Stimulated activated CD8-positive, alpha-beta memory T cell treated with anti-CD3 and anti-CD28 coated beads, Interleukin-4, amount 100 ng/mL, for 1 hour (primary cell): ENCODE measurements at places on chromosomes 3 and 15.

GRCh38 chr3:127440384-127440783, 150.1 kb downstream of the TPRA1 start:
- DNase-seq: no peak

DNA sequence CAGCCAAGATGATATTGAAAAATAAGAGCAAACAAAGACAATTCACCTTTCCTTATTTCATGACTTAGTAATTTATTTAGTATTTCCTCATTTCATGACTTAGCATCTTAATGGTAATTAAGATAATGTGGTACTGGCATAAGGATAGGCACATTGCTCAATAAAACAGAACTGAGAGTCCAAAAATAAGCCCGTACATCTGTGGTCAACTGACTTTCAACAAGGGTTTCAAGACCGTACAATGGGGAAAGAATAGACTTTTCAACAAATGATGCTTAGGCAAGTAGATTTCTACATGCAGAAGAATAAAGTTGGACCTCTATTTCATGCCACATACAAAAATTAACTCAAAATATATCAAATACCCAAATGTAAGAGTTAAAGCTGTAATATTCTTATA, 603 bp upstream of the PYDC2 start:
- no peak for DNase-seq

DNA sequence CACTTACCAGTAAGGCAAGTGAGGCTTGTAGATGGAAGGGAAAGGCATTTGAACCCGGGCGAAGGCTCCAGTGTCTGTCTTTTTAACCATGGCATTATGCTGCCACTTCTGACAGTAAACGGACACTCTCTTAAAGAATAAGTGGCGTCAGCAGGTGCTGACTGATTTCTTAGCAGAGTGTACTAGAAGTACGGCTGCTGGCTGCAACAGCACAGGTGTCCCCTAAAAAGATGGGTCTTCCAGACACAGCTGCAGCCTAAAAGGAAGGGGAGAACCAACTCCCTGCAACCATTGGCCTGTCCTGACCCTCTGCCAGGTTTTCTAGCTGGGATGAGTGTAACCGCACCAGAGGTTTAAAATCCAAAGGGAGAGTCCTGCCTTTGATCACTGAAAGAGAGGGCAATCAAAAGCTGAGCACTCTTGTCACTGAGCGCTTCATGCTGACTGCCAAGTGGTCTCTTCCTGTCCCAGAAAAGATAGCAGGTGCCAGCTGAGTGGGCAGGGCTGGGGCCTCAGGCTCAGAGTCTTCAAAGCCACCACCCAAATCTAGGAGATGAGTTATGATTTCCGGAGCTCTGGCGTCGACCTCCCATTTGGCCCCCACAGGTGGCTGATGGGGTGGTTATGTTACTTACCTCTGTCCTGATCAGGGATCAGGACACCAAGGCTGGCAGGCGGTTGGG, 255.8 kb downstream of the SLCO3A1 start:
- DNase-seq: no peak

- no peak for DNase-seq
Observed at GRCh38 chr15:90762109-90762508, 45.0 kb downstream of the BLM start.

DNA sequence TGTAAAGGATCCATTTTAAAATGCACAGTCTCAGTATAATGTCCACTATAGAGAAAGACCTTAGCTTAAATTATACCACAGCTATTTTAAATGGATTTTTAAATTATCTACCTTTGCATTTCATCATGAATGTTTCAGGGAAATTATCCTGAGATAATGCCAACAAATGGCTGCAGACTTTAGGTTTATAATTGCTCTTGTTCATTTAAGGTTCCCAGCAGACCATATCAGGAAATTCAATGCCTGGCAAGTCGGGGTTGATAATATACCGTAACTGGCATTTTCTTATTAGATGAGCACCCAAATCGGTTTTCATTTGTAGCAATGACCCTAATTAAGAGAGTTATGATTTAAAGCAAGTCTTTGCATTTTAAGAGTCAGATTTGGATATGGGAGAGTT, 227.1 kb upstream of the ARRDC4 start:
- DNase-seq: no peak

- no peak for DNase-seq
Observed at GRCh38 chr15:84759018-84759417, 10.6 kb downstream of the ZNF592 start.
